Right atrium auricular region (tissue), 2 donors: ENCODE measurements at places on chromosomes 4 and X. TPM values are rescaled to one million over a fixed set of nuclear protein-coding genes. Genes with fewer than 3 reads are reported as not detected.

The AGA gene
- total RNA-seq: 14.5 TPM

The AADAT gene
- total RNA-seq: 1.6 TPM

The MAOA gene
- 174 TPM for total RNA-seq

DNA sequence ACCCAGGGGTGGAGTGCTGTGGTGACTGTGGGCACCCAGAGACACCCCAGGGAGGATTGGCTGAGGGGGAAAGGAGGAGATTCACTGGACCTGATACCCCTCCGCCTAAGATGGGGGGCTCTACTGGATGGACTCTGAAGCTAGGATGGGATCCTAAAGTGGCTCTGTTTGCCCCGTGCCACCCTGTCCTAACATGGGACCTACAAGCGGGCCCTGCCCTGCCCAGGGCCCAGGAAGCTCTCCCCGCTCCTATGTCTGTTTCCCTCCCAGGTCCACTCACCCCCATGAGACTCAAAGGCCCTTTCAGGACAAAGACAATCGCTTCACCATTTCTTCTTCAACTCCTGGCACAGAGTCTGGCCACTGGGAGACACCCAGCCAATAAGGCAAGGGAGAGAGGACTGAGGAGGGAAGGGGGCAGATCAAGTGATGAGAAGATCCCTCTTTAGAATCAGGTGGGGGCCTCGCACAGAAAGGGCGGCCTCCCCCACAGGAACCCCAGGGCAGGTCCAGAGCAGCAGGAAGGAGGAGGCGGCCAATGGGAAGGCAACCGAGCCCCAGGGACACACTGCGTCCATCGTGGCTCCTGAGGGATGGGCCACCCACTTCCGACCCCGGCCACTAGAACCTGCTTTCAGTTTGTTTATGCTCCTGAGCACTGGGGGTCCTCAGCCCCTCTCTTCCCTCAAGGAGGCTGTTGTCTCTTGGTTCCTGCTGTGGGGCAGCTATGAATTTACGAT lies 155.4 kb downstream of the AFAP1 start:
- H3K27me3 ChIP-seq: no peaks in the 10 kb centered on the region
- H3K4me3 ChIP-seq: no peak overlapping the region
- peaks cover 42% of the 10 kb centered on the region for H3K4me1 ChIP-seq

DNA sequence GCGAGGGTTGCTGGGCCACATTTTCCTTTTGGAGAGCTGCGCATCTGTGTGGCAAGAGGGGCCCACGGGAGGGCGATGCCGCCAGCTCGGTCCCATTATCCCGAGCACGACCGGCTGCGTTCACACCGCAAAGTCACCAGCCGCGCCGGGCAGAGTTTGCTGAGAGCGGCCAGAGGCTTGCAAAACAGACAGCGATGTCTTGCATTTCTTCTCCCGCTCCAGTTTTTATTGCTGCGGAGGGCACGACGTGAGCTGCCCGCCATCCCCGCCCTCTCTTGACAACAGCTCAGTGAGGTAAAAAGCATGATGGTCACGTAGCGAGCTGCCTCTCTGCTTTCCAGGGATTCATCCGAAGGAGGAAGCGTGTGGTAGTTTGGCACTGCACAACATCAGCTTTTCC lies 102.1 kb upstream of the TENM3 start:
- H3K36me3 ChIP-seq: no peaks in the 10 kb centered on the region
- H3K27me3 ChIP-seq: peaks cover 22% of the 10 kb centered on the region

DNA sequence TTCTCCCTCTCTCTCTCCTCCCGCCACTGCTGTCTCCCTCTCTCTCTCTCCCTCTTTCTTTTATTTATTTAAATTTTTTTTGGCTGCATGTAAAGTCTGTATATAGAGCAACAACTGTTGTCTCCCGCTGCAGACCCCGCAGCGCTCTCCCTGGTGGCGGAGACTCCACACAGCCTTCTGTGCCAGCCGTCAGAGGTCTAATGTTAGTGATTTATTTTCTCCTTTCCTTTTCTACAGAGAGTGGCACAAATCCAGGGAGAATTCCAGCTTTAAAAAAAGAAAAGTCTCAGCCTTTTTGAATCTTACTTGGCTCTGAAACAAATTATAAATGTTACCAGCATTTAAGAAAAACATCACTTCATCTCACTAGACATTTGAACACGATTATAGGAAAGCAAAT lies 106.2 kb downstream of the FAM9B start:
- no peaks in the 10 kb centered on the region for H3K36me3 ChIP-seq
- H3K4me1 ChIP-seq: no peaks in the 10 kb centered on the region
- no peaks in the 10 kb centered on the region for H3K27me3 ChIP-seq
- H3K4me3 ChIP-seq: no peak overlapping the region
- no peak for DNase-seq

DNA sequence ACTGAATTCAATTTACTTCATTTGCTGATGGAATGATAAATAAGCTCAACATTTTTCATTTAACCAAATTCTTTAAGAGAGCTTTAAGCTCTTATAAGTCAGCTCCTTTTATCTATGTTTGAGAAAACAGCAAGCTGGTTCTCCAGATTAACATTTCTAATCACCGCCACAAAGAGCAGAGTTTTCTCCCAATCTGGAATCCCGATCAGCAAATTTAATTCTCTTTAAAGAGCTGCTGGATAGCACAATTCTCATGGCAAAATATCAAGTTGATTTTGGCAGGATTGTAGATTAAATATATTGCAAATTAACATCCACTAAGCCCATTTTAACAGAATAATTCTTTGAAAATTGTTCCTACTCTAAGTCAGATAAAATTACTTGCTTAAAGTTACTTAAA lies 48.8 kb downstream of the RPS6KA3 start:
- peak overlapping the region; percentile 58 for H3K27ac ChIP-seq
- peaks cover 5% of the 10 kb centered on the region for H3K4me1 ChIP-seq
- H3K4me3 ChIP-seq: no peak overlapping the region
- no peak for DNase-seq

DNA sequence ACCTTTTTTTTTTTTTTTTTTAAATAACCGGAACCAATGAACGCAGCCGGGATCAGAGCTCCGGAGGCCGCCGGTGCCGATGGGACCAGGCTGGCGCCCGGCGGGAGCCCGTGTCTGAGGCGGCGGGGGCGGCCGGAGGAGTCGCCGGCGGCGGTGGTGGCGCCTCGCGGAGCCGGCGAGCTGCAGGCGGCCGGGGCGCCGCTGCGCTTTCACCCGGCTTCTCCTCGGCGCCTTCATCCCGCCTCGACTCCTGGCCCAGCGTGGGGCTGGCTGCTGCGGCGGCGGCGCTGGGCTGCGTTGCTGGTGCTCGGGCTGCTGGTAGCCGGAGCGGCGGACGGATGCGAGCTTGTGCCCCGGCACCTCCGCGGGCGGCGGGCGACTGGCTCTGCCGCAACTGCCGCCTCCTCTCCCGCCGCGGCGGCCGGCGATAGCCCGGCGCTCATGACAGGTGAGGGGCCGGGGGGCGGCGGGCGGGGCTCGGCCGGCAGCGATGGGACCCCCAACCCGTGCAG lies 337 bp downstream of the STIM2 start:
- H3K4me3 ChIP-seq: peak overlapping the region; percentile 73
- H3K27me3 ChIP-seq: no peaks in the 10 kb centered on the region
- DNase-seq: no peak
- H3K4me1 ChIP-seq: peaks cover 65% of the 10 kb centered on the region
- H3K27ac ChIP-seq: peak overlapping the region; percentile 91
- no peaks in the 10 kb centered on the region for H3K36me3 ChIP-seq

DNA sequence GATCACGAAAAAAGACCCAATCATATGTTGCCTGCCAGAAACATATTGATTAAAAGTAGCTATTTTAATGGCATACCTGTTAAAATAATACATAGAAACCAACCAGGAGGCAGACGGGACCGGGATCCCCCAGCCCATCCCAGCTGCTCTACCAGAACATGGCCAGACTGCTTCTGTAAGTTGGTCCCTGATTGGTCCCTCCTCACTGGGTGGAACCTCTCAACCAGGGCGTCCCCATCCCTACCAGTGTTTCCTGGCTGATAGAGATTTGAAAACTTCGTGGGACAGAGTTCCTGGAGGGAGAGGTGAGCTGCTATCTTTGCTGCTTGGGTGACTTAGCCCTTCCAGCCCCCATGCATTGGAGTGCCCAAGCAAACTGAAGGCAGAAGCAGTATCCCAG lies 256.2 kb downstream of the TRAM1L1 start:
- H3K4me3 ChIP-seq: no peak overlapping the region
- H3K27ac ChIP-seq: no peak overlapping the region
- no peak for DNase-seq
- H3K36me3 ChIP-seq: no peaks in the 10 kb centered on the region
- no peaks in the 10 kb centered on the region for H3K27me3 ChIP-seq
- no peaks in the 10 kb centered on the region for H3K4me1 ChIP-seq

DNA sequence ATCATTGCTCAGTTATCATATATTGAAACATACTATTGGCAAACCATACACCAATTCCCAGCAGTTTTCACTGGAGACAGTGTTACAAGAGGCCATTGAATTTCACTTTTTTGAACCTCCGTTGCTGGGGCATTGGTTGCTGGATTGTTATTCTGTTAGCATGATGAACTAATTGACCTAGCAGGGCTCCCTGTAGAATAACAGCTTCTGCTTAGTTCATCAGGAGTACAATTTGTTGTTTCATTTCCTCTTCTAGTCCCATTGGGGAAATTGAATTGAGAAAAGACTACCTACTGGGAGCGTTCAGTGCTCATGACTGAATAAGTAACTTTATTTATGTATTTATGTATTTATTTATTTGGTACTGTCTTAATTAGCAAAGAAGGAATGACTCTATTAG lies 151.6 kb downstream of the SLIT2 start:
- no peaks in the 10 kb centered on the region for H3K4me1 ChIP-seq
- DNase-seq: no peak
- no peaks in the 10 kb centered on the region for H3K27me3 ChIP-seq
- no peaks in the 10 kb centered on the region for H3K36me3 ChIP-seq

- no peak overlapping the region for H3K4me3 ChIP-seq
- no peaks in the 10 kb centered on the region for H3K36me3 ChIP-seq
- H3K4me1 ChIP-seq: no peaks in the 10 kb centered on the region
- DNase-seq: no peak
- no peak overlapping the region for H3K27ac ChIP-seq
Observed at GRCh38 chr4:136554033-136554432, 978.3 kb downstream of the PCDH18 start.

DNA sequence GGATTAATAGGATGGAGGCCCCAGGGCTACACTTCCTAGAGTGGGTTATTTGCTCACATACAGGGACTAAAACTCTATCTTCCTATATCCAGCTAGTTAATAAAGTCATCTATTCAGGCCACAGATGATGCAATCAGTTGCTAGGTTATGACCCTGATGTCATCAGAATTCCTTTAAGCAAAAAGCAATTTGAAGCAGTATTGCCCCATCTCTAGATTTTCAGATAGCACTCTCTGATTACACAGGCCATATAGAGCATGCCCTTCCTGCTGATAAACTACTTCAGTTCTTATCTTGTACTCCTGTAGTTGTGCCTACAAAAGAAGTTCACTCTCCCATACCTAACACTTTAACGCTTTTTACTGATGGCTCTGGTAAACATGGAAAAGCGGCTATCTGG lies 84.8 kb downstream of the TMEM144 start:
- H3K27ac ChIP-seq: no peak overlapping the region
- H3K27me3 ChIP-seq: no peaks in the 10 kb centered on the region
- no peak overlapping the region for H3K4me3 ChIP-seq
- no peaks in the 10 kb centered on the region for H3K4me1 ChIP-seq
- H3K36me3 ChIP-seq: no peaks in the 10 kb centered on the region

- H3K36me3 ChIP-seq: no peaks in the 10 kb centered on the region
- H3K4me3 ChIP-seq: no peak overlapping the region
- peak overlapping the region; percentile 67 for H3K27ac ChIP-seq
- no peaks in the 10 kb centered on the region for H3K27me3 ChIP-seq
Observed at GRCh38 chrX:135000516-135000915, 9.7 kb downstream of the SMIM10 start.

DNA sequence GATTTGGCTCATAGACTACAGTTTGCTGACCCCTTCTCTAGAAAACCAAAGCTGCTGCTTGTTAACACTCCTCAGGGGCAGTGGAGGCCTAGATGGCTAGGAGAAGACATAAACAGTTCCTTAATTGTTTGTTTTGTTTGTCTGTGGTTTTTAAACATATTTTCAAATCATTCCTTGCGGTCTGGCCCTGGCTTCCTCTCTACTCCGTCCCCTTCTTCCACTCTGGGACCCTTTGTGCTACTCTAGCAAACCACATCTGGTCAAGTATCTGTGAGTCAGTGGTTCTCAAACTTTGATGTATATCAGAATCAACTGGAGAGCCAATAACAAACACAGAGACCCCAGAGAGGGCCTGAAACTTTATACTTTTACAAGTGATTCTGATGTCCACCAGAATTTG lies 36.1 kb downstream of the FRMPD4 start:
- no peaks in the 10 kb centered on the region for H3K36me3 ChIP-seq
- H3K4me3 ChIP-seq: no peak overlapping the region
- H3K27ac ChIP-seq: no peak overlapping the region
- DNase-seq: no peak
- no peaks in the 10 kb centered on the region for H3K4me1 ChIP-seq
